ENCODE measurements at places on chromosomes 2 and 18.

DNA sequence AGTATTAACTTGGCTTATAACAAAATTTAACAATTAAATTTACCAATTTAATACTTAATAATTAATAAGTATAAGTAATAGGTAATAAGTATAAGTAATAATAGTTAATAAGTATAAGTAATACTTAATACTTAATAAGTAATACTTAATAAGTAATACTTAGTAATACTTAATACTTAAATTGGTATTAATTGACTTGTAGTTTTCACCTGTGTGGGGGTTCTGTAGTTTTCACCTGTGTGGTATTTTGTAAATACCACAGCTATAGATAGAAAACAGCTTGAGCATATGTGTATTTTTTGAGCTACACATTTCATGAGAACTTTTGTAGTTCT lies 55.4 kb downstream of the MAPRE2 start:
- no peak for DNase-seq

GRCh38 chr18:44079606-44080005 lies 601.1 kb upstream of the SETBP1 start:
- no peak for DNase-seq

DNA sequence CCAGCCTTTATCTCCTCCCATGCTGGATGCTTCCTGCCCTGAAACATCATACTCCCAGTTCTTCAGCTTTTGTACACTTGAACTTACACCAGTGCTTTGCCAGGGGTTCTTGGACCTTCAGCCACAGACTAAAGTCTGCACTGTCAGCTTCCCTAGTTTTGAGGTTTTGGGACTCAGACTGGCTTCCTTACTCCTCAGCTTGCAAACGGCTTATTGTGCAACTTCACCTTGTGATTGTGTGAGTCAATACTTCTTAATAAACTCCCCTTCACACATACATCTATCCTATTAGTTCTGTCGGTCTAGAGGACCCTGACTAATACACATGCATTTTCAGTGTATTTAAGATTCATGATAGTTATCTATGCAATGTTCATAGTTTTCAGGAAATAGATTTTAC lies 35.8 kb upstream of the ZNF804A start:
- DNase-seq = no peak

DNA sequence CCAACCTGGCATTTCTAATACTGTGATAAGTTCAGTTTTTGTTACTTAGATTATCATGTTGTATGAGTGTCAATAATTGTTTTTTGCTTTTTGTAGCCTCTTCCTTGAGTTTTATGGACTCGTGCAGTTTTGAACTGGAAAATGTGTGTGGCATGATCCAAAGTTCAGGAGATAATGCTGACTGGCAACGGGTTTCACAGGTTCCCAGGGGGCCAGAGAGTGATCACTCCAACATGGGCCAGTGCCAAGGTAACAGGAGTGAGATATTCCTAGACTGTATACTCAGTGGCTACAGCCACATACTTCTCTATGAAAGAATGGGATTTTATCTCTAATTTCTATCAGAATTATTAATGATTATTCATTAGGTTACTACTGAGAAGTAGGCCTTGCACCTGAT lies 18.2 kb downstream of the MEP1B start:
- DNase-seq = no peak

- DNase-seq = no peak
Measured at GRCh38 chr2:162282765-162283425, 35.6 kb downstream of the IFIH1 start.

DNA sequence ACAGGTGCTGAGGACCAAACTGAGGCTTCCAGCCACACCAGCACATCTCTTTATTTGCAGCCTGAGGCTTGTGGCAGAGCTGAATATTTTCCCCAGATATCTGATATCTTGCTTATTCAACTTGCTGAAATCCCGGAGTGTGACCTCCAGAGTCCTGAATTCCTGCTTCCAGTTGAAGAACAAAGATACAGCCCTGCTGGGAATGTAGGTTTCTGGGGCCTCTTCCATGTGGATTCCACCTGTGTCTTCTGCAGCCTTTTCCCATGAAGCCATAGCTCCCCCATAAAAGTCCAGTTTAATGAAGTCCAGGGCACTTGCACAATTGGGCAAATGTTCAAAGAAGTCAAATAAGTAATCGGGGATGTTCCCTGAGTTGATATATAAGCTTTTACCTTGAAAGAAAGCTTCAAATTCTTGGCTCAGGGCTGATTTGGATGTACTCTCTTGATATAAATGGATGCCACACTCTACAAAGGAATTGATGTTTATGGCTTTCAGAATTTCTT lies 14.9 kb downstream of the NLRC4 start:
- DNase-seq = no peak

DNA sequence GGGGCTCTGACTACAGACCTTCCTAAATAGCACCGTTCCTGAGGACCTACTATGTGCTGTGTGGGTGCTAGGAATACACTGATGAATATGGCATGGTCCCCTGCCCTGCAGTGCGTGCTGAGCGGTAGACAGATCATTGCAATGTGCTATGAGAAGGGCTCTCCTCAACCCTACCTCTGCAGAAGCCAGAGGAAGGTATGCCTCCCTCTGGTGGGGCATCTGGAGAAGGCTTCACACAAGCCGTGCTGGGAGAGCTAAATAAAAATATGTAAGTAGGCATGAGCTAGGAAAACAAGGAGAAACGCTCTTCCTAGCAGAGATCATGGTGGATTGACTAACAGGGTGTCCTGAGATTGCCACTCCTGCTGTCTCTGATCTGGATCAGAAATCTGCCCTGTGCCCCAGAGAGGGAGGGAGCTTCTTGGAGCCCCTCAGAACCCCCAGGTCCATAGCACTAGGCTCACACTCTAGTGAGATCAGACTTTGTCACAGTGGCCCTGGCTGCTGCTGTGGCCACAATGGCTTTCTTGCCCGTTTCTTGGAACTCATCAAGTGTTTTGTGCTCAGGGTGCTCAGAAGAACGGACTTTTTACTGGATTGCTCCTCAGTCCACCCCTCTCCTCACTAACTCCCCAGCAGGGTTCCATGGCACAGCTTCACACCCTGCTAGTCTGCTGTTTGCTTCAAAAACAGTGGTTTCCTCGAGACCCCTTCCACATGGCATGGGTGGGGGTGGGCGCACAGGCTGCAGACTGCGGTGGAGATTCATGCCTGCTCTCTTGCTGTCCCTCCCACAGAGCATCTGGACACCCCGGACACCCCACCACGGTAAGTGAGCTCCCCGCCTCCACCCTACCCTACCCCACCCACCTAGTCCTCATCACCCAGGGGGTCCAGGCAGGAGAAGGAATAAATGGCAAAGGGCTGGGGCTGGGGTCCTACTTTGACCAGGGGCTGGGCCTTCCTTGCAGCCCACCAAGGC lies 14.2 kb downstream of the SIGLEC15 start:
- DNase-seq = no peak

GRCh38 chr2:74081030-74081762 lies 66.5 kb downstream of the BOLA3 start:
- DNase-seq = no peak

DNA sequence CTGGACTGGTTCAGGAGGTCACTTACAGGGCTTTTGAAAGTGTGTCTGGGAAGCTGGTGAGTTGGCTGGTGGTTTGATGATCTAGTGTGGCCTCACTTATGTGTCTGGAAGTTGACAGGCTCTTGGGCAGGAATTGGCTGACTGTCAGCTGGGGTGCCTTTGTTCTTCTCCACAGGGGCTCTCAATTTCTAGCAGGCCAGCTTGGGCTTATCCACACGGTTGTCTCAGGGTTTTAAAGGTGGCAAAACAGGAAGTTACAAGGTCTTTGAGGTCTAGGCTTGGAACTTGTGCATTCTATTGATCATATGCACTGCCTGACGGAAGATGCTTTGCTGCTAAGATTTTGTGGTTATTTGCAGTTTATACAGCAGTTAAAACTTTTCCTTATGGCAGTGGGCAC lies 52.0 kb upstream of the CELF4 start:
- DNase-seq = no peak

DNA sequence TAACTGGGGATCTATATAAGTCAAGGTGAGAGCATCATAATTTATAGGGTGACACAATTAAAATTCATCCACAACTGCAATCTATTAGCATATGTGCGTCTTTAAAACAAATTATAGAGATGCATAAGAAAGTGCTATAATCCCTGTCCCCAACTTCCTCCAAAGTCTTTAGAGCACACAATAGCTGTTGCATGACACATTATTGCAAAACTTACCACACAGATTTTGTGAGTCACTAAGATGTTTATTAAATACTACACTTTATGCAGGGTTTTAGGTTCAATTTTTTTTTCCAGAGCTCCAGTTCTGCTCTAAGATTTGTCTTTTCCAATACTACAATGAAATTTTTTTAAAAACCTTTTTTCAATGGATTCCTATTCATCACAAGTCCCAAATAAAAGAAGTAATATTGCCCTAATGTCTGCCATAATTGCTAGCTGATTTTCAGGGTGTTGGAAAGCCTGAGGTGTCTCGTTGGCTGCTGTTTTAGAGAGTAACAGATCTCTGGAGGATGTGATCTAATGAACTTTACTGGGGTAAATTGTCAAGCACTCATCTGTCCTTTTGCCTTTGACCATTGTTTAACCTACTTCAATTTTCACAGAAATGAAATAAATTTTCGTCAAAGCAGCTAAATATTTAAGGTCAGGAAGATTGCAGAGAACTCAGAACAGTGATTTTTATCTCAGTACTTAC lies 250.5 kb upstream of the NETO1 start:
- no peak for DNase-seq

- no peak for DNase-seq
Measured at GRCh38 chr2:182559623-182560022, 132.8 kb upstream of the PDE1A start.

DNA sequence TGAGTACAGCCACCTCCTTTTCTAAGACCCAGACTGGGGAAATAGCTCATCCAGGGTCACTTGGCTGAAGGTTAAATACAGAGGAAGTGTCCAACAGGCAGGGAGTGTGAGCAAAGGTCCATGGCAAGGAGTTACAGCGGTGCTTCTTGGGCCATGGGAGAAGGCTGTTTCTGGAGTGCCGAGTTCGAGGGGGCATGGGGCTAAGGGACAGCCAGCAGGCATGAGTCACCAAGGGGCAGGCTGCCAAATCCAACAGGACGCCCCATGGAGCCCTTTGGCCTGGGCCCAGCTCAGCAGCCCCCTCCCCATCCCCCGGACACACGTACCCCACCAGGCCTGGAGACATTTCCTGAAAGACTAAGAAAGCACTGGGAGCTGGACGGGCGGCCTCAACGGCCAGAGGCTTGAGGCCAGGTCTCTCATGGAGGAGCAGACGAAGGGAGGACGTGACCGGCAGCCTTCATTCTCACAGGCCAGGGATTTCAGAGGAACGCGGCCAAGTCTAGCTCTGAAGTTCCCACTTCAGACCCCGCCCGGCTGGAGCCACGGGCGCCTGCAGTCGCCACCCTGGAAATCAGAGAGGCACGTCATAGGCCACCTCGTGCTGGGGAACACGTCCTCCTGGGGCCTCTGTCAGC lies 160.4 kb downstream of the SMAD7 start:
- DNase-seq = no peak

DNA sequence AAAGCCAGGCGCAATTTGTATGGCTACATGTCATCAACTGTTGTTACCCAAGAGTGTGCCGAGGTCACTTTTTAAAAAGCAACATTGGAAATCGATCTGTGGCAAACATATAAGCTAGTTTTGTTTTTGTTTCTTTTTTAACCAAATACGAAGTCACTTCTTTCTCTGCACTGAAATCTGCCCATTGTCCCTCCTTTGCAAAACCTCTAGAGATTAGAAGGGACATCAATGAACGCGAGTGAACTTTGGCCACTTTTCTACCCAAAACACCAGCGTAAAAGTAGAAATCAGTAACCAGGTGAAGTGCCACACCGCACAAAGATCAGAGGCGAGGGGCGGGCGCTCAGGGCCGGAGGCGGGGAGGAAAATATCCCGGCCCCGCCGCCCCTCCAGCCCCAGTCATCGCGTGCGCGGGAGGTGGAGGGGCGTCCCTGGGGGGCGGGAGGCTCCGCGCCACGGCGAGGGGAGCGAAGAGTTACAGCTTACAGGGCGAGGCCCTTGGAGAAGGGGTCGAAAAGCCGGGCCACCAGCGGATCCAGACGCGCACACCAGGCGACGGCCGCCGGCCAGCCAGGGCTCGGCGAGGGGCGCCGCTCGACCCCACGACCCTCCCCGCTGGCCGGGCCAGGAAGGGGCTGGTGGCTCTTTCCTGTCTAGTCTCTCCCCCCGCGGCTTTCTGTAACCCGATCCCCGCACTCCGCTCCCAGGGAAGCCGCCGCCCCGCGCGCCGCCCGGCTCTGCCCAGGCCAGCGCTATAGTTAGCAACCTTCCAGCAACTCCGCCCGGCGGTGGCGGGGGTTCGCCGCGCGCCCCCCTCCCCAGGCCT lies 993 bp downstream of the RBMS1 start:
- DNase-seq = peak; percentile 12

GRCh38 chr18:40930211-40930882 lies 1024.7 kb upstream of the PIK3C3 start:
- DNase-seq = no peak

DNA sequence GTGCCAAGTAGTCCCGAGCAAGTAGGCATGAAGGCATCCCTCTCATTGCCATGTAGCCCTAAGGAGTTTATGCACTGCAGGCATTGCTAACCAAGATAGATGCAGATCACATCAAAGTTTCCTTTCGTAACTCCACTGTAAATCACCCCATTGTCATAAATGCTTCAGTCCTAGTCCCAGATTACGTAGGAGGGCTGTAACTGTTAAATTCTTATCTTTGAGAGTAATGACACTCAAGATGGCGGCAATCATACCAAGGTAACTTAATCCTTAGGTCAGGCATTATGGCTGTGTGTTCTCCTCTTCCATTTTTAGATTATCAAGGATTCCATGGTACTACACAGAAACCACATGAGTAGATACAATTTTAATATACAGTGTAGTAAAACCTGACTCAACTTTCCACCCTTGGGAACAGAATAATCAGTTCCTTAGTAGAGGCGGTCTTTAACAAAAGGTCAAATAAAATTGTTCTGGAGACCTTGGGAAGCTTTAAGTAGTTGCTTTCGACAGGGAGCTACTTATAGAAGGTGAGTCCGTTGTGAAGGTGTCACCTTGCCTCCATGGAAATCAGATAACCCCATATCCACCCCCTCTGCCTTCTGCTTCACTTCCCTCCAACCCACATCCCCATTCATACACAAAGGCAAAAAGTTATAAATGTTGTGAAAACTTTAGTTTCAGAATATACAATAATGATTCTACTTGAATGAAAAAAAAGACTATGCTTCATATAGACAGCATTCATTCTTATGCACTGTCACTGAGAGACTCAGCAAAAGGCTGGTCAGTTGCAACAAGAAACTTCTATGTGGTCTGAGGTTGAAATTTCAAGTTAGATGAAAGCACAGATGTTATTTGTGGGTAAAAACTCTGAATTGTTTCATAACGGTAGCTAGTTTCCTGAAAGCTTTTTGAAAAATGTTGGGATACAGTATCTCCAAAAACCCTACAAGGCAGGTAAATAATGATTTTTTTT lies 64.8 kb upstream of the GALNT5 start:
- DNase-seq = no peak

GRCh38 chr2:155054712-155055111 lies 356.2 kb downstream of the KCNJ3 start:
- no peak for DNase-seq

GRCh38 chr18:35582899-35583558 lies 1.5 kb downstream of the GALNT1 start:
- DNase-seq = no peak
